ENCODE measurements at places on chromosomes 4 and X.

- no peak for DNase-seq
These were observed 66.1 kb downstream of the UGT2A3 start for GRCh38 chr4:68885545-68885944.

GRCh38 chr4:95190751-95191436, 357.9 kb downstream of the UNC5C start:
- DNase-seq, result no peak

- no peak for DNase-seq
These were observed 39.6 kb downstream of the TMA16 start for GRCh38 chr4:163534056-163534455.

DNA sequence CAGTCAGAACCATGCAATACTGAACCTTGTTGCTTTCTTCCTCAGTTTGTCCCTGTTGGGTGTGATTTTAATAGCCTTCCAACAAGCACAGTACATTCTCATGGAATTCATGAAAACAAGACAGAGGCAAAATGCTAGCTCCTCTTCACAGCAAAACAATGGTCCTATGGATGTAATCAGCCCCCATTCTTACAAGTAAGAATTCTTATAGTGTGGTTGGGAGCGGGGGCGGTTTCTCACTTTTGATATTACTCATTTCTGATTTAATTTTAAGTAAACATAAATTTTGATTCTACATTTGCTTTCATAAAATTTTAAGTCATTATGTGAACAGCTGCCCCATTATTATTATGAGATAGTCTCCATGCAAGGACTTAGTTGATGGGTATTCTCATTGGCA, 80.8 kb upstream of the TLR2 start:
- DNase-seq, result no peak

- DNase-seq, result no peak
These were observed 1.2 kb upstream of the CCNG2 start for GRCh38 chr4:77155631-77156452.

DNA sequence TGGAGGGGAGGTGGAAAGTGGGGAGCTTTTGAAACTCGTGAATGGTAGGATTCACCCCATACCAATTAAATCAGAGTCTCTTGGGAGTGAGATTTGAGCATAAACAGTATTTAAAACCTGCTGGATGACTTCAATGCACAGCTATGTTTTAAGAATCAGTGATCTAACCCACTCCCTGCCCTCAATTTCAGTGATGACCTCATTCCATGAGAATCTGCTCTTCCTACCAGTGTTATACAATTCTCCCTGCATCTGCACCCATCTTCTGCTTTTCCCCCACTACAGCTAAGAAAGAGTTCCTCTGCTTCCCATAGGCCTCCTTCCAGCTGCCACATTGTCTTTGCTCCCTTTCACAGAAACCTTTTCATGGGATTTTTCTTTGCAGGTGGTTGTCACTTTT, 18.3 kb upstream of the H2AZ1 start:
- DNase-seq, result peak; percentile 61

- peak; percentile 2 for DNase-seq
These were observed 290.2 kb upstream of the VCX start for GRCh38 chrX:7552760-7553159.

- no peak for DNase-seq
These were observed 4.1 kb downstream of the EVC2 start for GRCh38 chr4:5704276-5704675.

- DNase-seq, result no peak
These were observed 21.4 kb upstream of the RASL11B start for GRCh38 chr4:52840531-52841370.

GRCh38 chrX:139224953-139225665, 305.4 kb upstream of the F9 start:
- DNase-seq, result no peak

- DNase-seq, result peak; percentile 12
These were observed 30.3 kb downstream of the UCHL1 start for GRCh38 chr4:41287005-41287404.

GRCh38 chr4:86919561-86920223, 15.1 kb upstream of the AFF1 start:
- DNase-seq, result no peak

GRCh38 chr4:97670703-97671269, 472.5 kb downstream of the STPG2 start:
- no peak for DNase-seq

DNA sequence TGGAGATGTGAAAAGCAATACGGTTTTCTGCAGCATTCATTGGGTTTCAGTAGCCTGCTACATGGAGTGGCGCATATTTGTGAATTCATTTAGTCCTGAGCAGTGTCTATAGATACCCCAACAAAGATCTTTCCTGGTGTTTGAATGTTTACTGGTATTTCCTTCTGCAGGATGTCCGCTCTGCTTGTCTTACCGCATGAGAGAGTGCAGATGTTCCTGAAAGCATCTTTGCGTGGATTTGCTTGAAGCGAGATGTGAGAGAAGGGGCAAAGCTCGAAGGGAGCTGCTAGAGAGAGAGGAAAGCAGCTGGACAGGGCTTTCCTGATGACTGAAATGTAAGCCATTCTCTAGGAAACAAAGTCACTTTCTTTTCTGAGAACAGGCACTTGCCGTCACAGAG, 40.9 kb upstream of the GYPA start:
- DNase-seq, result no peak

GRCh38 chr4:105147553-105148161, 981 bp downstream of the TET2 start:
- DNase-seq, result peak; percentile 19
